Esophagus squamous epithelium (tissue), 5 donors: ENCODE measurements at places on chromosomes 1 and 21. TPM values are rescaled to one million over a fixed set of nuclear protein-coding genes. Genes with fewer than 3 reads are reported as not detected.

KIAA1614 gene
- 4.8 TPM for total RNA-seq

CLCA4 gene
- 521 TPM for total RNA-seq

PIGR gene
- 1.1 TPM for total RNA-seq

PLEKHG5 gene
- 24.3 TPM for total RNA-seq

DNA sequence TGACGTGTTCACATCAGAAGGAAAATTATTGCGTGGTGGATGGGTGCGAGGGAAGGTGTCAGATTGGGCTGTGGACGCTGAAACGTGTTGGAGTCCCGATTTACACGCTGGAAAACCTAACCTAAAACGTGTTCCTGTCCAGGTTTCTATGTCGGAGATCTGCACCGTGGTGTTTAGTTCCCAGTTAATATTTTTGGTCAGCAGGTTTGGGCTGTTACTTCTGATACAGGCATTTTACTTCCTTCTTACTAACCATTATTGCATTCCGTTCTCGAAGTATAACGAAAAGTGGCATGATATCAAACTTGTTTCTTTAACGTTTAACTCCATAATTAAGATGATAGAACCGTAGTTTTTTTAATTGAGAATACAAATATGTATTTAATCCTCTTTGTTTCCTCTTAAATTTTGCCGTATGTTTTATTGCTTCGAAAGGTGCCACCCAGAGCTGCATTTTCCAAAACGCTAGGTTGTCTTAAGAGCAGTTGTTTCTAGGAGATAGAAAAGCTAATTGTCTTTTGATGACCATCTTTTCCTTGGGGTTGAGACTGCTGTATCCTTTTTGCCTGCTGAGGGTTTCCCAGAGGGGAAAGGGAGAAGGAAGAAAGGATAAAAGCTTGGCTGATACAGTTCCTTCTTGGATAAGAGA is 1.3 kb downstream of the ADARB1 start:
- H3K27me3 ChIP-seq: no peaks in the 10 kb centered on the region
- no peak for DNase-seq
- H3K4me3 ChIP-seq: peak overlapping the region; percentile 79
- H3K4me1 ChIP-seq: peaks cover 13% of the 10 kb centered on the region
- H3K27ac ChIP-seq: peak overlapping the region; percentile 95

DNA sequence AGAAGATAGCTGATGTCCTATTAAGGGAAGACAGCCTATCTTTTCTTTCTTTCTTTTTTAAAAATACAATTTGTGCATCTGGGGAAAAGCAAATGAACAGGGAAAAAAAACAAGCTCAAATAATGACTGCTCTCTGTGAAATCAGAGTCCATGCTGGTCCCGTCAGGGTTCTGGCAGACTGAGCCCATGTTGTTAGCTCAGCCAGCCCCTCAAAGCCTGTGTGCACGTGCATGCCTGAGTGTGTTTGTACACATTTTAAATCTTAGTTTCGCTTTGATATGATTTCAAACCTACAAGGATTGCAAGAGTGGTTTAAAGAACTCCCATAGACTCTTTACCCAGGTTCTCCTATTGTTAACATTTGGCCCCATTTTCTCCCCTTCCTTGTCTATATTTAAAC is 231.8 kb upstream of the GREM2 start:
- H3K27me3 ChIP-seq: no peaks in the 10 kb centered on the region
- no peaks in the 10 kb centered on the region for H3K4me1 ChIP-seq
- DNase-seq: no peak
- no peak overlapping the region for H3K4me3 ChIP-seq

DNA sequence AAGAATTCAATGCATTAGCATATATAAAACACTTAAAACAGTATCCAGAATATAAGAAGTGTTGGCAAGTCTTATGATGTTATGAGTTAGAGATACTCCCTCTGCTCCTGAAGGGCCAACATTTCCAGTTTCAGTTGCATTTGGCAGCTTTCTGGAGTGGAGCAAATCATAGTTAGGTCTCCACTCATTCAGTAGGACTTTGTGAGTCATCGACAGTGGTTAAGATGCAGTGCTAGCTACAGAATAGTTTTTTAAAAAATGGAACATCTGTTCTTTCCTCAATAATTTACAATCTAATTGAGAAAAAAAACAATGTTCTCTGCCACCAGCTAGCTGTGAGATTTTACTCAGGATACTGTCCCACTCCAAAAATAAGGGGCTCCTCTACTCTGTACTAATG is 389.1 kb downstream of the HLX start:
- no peak overlapping the region for H3K4me3 ChIP-seq
- peaks cover 5% of the 10 kb centered on the region for H3K4me1 ChIP-seq
- H3K27ac ChIP-seq: no peak overlapping the region
- H3K36me3 ChIP-seq: no peaks in the 10 kb centered on the region

DNA sequence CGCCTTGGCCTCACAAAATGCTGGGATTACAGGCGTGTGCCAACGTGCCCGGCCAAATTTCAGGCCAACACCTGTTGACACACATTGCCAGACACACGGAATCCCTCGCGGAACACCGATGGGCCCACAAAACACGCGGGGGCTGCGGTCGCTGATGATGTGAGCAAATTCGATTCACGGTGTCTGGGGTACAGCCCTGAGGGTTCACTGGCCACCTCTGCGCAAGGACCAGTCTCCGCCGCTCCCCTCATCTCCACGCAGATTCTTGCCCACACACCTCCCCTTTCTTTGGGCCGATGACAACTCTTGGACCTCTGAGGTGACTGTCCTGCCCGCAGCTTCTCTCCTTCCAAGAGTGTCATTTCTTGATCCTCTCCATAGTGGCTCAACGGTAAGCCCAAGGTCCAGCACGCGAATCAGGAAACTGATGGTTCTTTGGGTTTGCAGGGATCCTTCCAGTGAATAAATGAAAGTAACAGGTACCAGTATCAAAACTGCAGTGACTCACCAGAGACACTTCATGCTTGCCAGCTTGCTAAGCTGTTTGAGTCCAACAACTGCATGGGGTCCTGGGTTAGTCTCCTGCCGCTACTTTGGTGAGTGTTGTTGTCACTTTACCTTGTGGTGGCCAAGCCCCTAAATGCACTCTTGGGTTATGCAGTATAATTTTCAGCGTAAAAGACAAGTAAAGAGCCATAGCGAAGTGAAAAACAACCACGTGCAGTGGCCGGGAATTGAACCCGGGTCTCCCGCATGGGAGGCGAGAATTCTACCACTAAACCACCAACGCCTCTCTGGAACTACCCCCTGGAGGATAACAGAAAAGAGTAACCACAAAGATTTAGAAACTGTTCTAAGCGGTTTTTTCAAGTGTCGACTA is 11.0 kb upstream of the RNU1-3 start:
- H3K27me3 ChIP-seq: no peaks in the 10 kb centered on the region
- no peaks in the 10 kb centered on the region for H3K36me3 ChIP-seq
- H3K4me3 ChIP-seq: no peak overlapping the region
- no peak overlapping the region for H3K27ac ChIP-seq
- no peaks in the 10 kb centered on the region for H3K4me1 ChIP-seq

GRCh38 chr1:157380523-157380922 is 171.8 kb downstream of the FCRL5 start:
- H3K27ac ChIP-seq: no peak overlapping the region
- no peaks in the 10 kb centered on the region for H3K4me1 ChIP-seq
- H3K36me3 ChIP-seq: no peaks in the 10 kb centered on the region
- no peak for DNase-seq
- H3K4me3 ChIP-seq: no peak overlapping the region

- peaks cover 5% of the 10 kb centered on the region for H3K27me3 ChIP-seq
- H3K4me3 ChIP-seq: no peak overlapping the region
- H3K27ac ChIP-seq: no peak overlapping the region
- no peak for DNase-seq
- H3K36me3 ChIP-seq: no peaks in the 10 kb centered on the region
These were observed 41.9 kb upstream of the FCRL4 start for GRCh38 chr1:157639800-157640199.

DNA sequence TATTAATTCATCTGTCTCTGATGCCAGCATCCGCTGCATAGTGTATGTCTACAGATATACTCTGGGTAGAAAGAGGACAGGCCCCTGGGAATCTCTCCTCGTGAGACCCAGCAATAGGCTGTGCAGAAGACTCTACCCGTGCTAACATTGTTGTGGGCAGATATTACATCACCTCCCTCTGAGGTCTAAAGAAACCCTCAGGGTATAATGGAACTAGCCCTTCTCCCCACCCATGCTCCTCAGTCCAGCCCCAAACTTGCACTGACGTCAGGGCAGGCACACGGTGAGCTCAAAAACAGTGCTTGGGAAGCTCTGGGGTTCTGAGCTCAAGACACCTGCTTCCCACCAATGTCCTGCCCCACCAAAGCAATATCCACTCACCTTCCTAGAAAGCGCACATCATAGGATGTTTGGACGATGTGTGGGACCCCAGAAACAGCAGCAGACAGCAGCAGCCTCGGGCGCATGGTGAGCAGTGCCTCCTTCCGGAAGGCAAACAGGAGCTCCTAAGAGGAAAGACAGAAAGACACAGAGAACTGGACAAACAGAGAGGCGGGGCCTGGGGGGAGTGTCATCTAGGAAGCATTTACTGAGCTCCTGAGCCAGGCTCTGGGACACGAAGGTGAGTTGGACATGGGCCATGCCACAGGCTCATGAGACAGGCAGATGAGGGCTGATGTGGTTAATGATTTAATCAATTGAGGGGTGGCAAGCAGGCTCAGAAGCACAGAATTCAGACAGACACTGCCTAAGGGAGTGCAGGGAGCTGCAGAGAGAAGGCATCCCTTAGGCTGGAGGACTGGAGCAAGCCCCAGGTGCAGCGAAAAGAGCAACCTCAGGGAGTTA is 4.8 kb downstream of the OVGP1 start:
- H3K4me3 ChIP-seq: no peak overlapping the region
- no peak overlapping the region for H3K27ac ChIP-seq
- H3K27me3 ChIP-seq: no peaks in the 10 kb centered on the region
- no peaks in the 10 kb centered on the region for H3K4me1 ChIP-seq
- H3K36me3 ChIP-seq: no peaks in the 10 kb centered on the region

DNA sequence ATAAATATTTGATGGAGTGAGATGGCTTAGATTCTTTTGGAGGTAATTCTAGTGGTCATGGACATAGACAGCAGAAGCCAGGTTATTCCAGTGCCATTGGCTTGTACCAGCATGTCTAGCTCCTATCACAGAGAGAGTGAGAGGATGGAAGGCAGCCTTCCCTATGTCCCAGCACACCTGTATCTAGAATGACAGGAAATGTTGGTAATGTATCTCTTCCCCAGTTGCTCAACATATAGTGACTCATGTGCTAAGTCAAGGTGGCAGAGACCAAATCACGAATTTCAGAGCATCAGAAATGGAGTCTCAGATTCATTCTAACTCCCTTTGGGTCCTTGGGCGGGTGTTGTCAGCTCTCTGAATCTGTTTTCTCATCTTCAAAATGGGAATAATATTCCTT is 28.4 kb downstream of the METTL13 start:
- no peaks in the 10 kb centered on the region for H3K27me3 ChIP-seq
- no peak overlapping the region for H3K27ac ChIP-seq
- H3K4me1 ChIP-seq: no peaks in the 10 kb centered on the region
- DNase-seq: no peak
- no peaks in the 10 kb centered on the region for H3K36me3 ChIP-seq

- no peaks in the 10 kb centered on the region for H3K27me3 ChIP-seq
- no peaks in the 10 kb centered on the region for H3K36me3 ChIP-seq
- H3K4me3 ChIP-seq: no peak within 1 kb of the TSS
- DNase-seq: no peak
- no peaks in the 10 kb centered on the region for H3K4me1 ChIP-seq
These were observed at the start of gene DNASE2B for GRCh38 chr1:84398175-84399155. Gene DNASE2B (plus strand): TSS chr1:84398484. CDS start chr1:84398565, 81 bp downstream.

DNA sequence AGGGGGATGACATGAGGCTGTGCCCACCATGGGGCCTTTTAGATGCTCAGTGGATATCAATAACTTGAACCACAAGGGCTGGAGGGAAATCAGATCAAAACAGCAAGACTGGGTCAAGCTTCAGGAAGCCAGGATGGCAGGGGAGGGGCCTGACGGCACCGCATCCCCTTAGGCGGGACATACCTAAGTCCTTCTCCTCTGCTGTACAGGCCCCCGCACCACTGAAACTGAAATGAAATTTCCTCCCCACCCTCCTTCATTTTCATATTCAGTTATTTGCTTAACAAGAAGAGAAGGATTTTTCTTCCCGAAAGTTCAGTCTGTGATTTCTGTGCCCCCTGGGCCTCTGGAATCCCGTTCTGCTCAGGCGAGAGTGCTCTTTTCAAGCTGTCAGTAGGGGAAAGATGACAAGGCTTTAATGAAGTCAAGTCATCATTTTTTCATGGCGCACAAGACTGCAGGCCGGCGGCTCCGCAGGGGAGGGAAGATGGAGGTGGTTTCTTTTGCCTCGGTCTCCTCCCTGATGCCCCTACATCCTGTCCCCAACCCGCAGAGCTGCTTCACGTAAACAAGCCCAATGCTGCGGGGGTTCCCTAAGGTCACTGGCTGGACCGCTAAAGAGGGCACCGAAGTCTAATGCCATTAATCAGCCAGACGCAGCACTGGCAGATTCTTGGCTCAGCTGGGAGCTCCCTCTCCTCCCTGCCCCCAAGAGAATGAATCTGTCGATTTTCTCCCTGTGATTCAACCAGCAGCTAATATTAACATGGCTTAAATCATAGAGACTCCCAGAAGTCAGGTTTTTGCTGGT is 264.8 kb downstream of the C1orf94 start:
- H3K27me3 ChIP-seq: no peaks in the 10 kb centered on the region
- no peaks in the 10 kb centered on the region for H3K4me1 ChIP-seq
- H3K4me3 ChIP-seq: no peak overlapping the region
- DNase-seq: no peak
- H3K36me3 ChIP-seq: no peaks in the 10 kb centered on the region

DNA sequence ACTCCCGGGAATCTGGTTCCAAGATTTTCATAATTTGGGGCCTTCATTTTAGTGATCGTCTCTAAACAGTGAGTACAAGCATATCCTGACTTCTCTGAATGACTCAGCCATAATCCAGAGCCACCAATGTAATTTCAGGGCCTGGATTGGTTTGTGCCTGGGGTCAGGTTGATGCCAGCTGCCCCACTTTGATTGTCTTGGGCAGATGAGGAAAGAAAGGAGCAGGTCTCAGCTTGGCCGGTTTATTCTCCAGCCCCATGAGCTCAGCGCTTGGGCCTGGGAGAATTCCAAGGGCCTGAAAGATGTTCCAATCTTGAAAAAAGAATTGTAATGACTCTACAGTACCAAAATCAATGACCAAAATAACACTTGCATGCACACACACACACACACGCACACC is 71.2 kb upstream of the ECE1 start:
- H3K27me3 ChIP-seq: no peaks in the 10 kb centered on the region
- peak overlapping the region; percentile 32 for H3K27ac ChIP-seq
- no peaks in the 10 kb centered on the region for H3K36me3 ChIP-seq
- no peak overlapping the region for H3K4me3 ChIP-seq
- DNase-seq: no peak

- no peaks in the 10 kb centered on the region for H3K4me1 ChIP-seq
- no peaks in the 10 kb centered on the region for H3K27me3 ChIP-seq
- no peaks in the 10 kb centered on the region for H3K36me3 ChIP-seq
- H3K4me3 ChIP-seq: no peak overlapping the region
These were observed 585.7 kb downstream of the LMO4 start for GRCh38 chr1:87914396-87914795.
